ENCODE measurements at places on chromosomes 6 and 20. TPM values are rescaled to one million over a fixed set of nuclear protein-coding genes. Genes with fewer than 3 reads are reported as not detected.

Gene ITCH
- 26.6 TPM for polyA plus RNA-seq

Gene TMEM30A
- 51.5 TPM for polyA plus RNA-seq

Gene KCNQ5
- 0.76 TPM for polyA plus RNA-seq

Gene PHACTR2
- polyA plus RNA-seq, result 36.5 TPM

Gene NDUFAF5
- polyA plus RNA-seq, result 20.7 TPM

Gene VARS1
- 48.6 TPM for polyA plus RNA-seq

Gene PBOV1
- not detected for polyA plus RNA-seq

Gene PACSIN1
- polyA plus RNA-seq, result 1.1 TPM

Gene LY86
- polyA plus RNA-seq, result 3.3 TPM
